Stimulated activated CD4-positive, alpha-beta T cell treated with anti-CD3 and anti-CD28 coated beads, Interleukin-2, amount 100 ng/mL, for 4 hours (primary cell): ENCODE measurements at places on chromosomes 6 and 20.

DNA sequence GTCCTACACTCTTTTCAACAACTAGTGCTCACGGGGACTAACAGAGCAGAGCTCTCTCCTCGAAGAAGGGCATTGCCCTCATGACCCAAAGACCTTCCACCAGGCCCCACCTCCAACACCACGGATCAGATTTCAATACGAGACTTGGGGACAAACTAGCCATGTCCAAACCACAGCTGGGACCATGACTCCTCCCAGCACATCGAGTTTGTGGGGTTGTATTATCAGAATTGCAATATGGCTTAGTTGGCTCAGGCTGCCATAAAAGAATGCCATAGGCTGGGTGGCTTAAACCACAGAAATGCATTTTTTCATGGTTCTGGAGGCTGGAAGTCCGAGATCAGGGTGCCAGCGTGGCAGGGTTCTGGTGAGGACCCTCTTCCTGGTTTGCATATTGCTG lies 189.7 kb upstream of the PMEPA1 start:
- DNase-seq, result no peak

- DNase-seq, result no peak
Measured at GRCh38 chr6:27474172-27474465, 1.2 kb upstream of the ZNF184 start.

- DNase-seq, result no peak
Measured at GRCh38 chr6:65760285-65760684, 53.3 kb upstream of the EYS start.

GRCh38 chr6:137043710-137044365 lies 927 bp downstream of the IL20RA start:
- DNase-seq, result no peak

- no peak for DNase-seq
Measured at GRCh38 chr6:132289756-132290155, 111.5 kb downstream of the MOXD1 start.

- no peak for DNase-seq
Measured at GRCh38 chr6:38033442-38033982, 214.0 kb downstream of the ZFAND3 start.

DNA sequence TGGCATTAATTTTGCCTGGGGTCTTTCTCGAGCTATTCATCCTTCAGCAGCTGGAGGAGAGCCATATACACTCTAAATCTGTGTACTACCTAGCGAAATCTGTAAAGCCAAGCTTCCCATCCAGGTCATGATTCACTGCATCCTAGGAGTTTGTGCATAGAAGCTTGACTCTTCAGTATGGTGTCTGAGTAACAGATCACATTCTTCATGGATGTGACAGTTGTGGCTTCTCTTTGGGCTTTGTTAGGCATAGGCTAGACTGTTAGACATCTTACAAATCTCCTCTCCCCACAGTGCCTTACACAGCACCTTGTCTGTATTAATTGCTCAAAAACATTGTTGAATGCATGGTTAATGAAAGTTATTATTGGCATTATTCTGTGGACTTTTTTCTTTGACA lies 177.0 kb downstream of the EYA4 start:
- no peak for DNase-seq
